ENCODE measurements at places on chromosomes 4 and X. TPM values are rescaled to one million over a fixed set of nuclear protein-coding genes. Genes with fewer than 3 reads are reported as not detected.

The FAM9A gene
- total RNA-seq, result not detected

The NAP1L2 gene
- 2.6 TPM for total RNA-seq

The LDB2 gene
- total RNA-seq, result 225 TPM

The KIT gene
- total RNA-seq, result 15.1 TPM

The MBNL3 gene
- 36.6 TPM for total RNA-seq

The FRAS1 gene
- total RNA-seq, result 125 TPM

The PNMA5 gene
- total RNA-seq, result not detected

The SLITRK2 gene
- total RNA-seq, result 0.64 TPM

The VCX3A gene
- total RNA-seq, result not detected
